ENCODE measurements at places on chromosomes 13 and 19.

DNA sequence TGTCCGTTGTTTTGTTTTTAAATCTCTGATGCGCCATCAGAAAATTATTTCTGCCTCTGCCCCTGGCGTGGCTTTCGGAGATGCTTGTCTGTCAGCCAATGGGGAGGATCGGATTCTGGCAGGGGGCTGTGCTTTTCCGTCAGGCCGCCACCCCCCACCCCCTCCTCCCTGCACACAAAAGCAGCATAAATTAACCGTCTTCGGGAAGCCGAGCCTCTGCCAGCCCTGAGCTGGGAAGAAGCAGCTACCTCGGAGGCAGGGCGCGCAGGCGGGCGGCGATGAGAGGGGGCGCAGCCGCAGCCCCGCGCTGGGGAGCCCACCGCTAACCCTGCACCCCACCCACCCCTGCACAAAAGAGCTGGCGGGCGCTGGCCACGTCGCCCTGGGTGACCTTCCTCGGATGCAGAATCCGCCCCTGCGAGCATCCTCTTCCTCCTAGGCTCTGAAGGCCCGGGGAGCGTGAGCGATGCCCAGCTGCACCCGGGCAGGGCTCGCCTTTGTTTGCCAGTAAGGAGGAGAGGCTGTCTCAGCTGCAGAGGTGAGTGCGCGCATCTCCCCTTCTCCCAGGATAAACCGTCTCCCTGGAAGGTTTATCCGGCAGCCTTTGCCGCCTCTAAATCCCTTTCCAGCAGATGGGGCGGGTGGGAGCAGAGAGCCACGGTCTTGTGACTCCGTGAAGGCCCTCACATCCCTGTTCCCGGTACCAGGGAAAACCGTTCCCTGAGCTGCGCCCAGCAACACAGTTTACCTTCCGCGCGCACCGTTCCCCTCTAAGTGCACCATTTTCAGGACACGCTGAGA is at the start of gene ATCAY:
TSS of gene ATCAY (plus strand) at position 215 of the 801 bp plus-strand sequence. CDS start 5,083 bp downstream, outside the sequence.
- no peak for DNase-seq

DNA sequence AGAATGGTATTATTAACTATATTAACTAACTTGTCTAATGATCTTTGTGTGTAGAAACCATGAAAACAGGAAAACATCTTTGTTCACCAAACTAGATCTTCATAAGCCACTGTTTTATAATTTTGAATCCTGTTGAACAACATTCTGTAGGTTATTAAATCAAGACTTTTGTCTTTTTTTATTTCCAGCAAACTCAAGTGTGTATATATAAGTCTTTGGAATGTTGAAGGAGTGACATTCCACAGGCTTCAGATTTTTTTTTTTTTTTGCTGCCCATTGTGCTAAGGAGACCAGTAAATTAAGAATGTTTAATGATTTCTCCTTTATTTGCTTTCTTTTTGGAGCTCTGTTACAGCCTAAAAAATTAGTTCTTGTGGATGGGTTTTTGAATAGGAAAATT is 89.6 kb downstream of the LMO7 start:
- DNase-seq = no peak

GRCh38 chr19:49746206-49746958 is 16.7 kb downstream of the TSKS start:
- DNase-seq = peak; percentile 44

- no peak for DNase-seq
These were observed 441.0 kb downstream of the COG6 start for GRCh38 chr13:40096357-40096901.

GRCh38 chr13:35285677-35286076 is 190.8 kb downstream of the MAB21L1 start:
- DNase-seq = no peak

- DNase-seq = no peak
These were observed 125.1 kb upstream of the SPATA13 start for GRCh38 chr13:24035411-24035810.

GRCh38 chr19:10603873-10604459 is 16.9 kb upstream of the AP1M2 start:
- no peak for DNase-seq

DNA sequence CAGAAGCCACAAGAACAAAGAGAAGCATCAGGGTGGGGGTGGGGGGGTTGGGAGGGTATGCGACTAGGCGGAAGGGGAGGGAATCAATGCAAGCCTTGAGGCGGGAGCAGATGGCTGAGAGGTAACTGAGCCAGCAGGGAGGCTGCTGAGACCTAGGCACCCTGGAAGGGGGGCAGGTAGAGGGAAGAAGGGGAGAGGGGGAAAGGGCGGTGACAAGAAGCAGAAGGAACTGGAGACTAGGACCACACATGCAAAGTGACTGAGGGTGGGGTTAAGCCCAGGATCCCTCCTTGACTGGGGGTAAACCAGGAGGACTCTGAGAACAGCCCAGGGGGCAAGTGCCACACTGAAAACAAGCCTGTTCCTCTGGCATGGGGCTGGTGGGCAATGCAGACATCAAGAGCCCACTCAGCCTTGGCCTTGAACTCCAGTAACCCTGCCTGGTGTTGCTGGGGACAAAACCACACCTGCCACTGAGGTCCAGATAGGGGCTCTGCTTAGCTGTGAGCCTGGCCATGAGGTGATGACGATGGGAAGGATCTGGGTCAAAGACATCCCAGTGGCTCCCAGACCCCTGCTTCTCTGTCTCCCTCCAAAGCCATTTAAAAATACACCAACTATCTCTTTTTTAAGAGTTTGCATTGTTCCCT is 20.3 kb downstream of the OPA3 start:
- DNase-seq = no peak

GRCh38 chr13:30844548-30845296 is 61.3 kb upstream of the MEDAG start:
- no peak for DNase-seq

- no peak for DNase-seq
These were observed 1.2 kb downstream of the RAB11B start for GRCh38 chr19:8391198-8392016.

GRCh38 chr19:14182476-14182875 is 23.5 kb downstream of the ADGRL1 start:
- DNase-seq = no peak

DNA sequence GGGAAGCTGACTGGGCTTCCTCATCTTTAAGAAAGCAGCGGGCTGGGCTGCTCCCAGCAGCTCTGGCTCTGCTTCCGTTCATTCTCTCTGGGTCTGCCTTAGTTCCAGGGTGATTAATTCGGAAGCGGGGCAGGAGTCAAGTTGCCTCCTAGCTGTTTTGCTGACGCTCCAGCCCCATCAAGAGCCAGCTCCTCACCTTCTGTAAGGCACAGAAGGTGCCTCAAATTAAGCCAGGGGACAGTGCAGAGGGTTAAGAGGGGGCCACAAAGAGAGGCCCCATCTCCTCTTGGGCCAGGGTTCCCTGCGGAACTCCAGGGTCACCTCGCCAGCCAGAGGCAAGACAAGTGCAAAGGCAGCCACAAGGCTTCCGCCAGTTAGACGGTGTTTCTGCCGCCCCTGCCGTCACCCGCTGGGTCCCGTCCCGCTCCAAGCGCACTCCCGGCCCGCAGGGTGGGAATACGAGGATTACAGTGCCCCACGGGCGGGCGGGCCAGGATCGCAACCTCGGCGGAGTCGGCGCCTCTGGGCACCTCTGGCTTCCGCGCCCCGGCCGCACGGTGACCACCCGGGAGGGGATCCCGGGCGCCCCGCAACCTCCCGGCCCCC is 508 bp downstream of the SLC15A1 start:
- no peak for DNase-seq

DNA sequence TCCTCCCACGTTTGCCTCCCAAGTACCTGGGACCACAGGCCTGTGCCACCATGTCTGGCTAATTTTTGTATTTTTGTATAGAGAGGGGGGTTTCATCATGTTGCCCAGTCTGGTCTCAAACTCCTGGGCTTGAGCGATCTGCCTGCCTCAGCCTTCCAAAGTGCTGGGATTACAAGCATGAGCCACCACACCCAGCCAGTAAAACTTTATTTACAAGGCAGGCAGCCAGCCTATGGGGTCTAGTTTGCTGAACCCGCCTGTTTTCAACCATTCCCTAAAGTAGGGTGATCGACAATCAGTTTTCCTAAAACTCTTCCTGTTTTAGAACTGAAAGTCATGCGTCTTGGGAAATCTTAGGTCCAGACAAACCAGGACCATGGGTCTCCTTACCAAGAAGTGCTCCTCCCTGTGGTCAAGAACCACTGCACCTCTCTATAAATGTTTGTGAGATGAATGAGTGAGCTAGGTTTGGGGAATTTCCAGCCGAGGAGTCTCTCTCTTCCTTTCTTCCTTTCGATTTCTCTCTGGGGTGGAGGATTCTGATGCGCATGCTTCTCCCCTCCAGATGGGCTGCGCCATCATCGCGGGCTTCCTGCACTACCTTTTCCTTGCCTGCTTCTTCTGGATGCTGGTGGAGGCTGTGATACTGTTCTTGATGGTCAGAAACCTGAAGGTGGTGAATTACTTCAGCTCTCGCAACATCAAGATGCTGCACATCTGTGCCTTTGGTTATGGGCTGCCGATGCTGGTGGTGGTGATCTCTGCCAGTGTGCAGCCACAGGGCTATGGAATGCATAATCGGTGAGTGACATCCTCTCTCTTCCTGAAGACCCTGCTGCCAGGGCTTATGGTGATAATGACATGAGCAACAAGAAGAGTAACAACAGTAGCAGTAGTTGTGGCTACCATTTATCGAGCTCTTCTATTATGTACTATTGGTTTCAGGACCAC is 38.7 kb downstream of the ADGRE1 start:
- peak; percentile 36 for DNase-seq

GRCh38 chr19:19691683-19692082 is 23.0 kb downstream of the ZNF101 start:
- DNase-seq = no peak

DNA sequence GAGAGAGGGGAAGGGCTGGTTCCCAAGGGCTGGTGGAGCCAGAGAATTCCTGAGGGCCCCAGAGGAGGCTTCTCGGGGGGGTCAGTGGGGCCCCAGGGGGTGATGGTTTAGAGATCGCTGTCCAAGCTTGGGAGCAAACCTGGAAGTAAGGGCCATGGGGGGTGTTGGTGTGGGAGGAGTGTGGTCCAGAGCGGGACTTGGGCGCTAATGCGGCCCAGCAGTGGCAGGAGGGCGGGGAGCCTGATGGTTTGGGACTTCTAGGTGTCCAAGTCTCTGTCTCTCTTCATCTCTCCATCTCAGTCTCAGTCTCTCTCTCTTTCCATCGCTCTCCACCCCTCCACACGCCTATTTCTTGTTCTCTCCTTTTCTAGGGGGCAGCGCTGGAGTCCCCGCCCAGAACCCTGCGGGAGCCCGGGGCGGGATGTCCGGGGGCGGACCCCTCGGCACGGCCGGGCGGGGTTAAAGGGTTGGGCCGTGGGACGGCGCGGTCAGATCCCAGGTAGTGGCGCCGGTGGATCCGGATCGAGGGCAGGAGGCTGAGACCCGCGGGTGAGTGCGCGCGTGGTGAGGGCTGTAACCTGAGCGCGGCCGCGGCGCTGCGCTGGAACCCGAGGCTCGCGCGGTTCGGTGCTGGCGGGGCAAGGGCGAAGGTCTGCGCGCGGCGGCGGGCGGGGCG is at the start of gene CYP4F22:
TSS of gene CYP4F22 (plus strand) at position 491 of the 676 bp plus-strand sequence. CDS start 16,812 bp downstream, outside the sequence.
- no peak for DNase-seq

DNA sequence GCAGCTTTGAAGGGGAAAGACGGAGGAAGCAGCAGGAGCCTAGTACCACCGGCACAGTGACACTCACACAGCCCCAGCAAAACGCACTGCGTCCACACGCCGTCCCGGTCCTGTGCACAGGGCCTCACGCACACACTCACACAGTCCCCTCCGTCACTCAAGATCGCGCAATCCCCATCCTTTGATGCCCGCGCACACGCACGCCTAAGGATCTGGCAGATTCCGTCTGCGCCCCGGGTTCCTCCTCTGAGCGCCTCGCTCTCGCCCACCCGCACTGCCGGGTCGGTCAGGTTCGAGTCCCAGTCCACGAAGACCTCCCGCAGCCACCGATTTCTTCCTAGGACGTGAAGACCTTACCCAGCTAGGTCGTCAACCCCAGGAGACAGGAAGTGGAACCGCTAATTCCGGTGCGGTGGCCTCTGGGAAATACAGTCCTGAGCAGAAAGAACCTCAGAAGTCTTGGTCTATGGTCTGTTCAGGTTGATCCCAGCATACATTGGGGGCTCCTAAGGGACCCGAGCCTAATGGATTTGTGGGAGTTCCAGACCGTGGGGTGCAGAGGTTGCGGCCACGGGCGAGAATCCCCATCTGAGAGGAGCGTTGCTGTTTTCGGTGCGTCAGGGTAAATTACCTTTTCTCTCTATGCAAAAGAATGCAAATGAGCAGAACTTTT is at the start of gene ZNF780B:
TSS of gene ZNF780B (minus strand) at position 400 of the 673 bp plus-strand sequence. CDS start 5,899 bp downstream, outside the sequence.
- peak; percentile 59 for DNase-seq

DNA sequence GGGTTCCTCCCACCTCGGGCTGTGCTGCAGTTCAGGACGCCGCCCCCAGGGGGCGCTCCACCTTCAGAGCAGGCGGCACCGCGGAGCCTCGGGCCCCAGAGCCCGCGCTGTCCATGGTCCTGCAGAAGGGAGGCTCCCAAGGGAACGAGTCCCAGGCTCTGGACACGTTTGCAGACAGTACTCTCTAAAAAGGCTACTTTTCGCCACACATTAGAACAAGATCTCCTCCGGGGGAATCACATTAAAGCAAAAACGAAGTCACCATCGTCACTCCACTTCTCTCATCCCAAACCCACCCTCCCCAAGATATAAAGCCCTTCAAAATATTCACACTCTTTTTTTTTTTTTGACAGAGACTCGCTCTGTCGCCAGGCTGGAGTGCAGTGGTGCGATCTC is 4.6 kb upstream of the SIGLEC10 start:
- peak; percentile 91 for DNase-seq

DNA sequence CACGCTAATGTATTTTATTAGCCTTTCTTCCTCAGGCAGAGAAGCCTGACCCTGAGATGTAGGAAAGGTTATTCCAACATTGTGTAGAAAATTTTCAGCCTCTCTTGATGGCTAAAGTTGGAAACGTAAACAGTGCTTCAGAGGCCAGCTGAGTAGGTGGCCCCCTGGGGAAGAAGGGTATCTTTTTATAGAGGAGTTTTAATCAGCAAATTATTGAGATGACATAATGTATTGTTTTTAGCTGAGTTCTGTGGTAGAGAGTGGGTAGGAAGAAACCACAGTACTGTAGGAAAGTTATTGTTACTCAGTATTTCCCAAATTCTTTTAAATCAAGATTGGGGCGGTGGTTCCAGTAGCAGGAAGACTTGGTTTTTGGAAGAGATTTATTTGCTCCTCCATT is 268.8 kb downstream of the DLEU7 start:
- DNase-seq = no peak

- no peak for DNase-seq
These were observed 615.5 kb downstream of the FGF9 start for GRCh38 chr13:22286338-22286737.

GRCh38 chr13:44868397-44868796 is 120.9 kb downstream of the NUFIP1 start:
- no peak for DNase-seq

DNA sequence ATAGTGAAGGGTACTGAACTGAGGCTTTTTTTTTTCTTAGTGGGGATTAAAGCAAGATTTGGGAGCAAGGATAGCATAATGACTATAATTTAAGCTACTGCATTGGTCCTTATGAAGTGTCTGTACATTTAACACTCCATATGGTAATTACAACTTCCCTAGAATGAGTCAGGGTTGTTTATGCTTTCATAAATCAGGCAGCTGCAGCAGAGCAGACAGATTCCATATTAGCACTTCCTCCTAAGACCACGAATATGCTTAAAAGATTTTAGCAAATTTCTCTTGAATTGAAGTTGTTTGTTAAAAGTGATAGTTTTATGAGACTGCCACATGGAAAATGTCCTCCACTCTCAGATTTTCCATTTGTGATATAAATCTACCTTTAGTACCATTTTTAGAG is 401.1 kb upstream of the SPRY2 start:
- DNase-seq = no peak
